Left ventricle myocardium inferior (tissue), 1 donor: ENCODE measurements at places on chromosomes 1 and 21. TPM values are rescaled to one million over a fixed set of nuclear protein-coding genes. Genes with fewer than 3 reads are reported as not detected.

Gene HAO2
- not detected for total RNA-seq

Gene TBCE
- 17.2 TPM for total RNA-seq

DNA sequence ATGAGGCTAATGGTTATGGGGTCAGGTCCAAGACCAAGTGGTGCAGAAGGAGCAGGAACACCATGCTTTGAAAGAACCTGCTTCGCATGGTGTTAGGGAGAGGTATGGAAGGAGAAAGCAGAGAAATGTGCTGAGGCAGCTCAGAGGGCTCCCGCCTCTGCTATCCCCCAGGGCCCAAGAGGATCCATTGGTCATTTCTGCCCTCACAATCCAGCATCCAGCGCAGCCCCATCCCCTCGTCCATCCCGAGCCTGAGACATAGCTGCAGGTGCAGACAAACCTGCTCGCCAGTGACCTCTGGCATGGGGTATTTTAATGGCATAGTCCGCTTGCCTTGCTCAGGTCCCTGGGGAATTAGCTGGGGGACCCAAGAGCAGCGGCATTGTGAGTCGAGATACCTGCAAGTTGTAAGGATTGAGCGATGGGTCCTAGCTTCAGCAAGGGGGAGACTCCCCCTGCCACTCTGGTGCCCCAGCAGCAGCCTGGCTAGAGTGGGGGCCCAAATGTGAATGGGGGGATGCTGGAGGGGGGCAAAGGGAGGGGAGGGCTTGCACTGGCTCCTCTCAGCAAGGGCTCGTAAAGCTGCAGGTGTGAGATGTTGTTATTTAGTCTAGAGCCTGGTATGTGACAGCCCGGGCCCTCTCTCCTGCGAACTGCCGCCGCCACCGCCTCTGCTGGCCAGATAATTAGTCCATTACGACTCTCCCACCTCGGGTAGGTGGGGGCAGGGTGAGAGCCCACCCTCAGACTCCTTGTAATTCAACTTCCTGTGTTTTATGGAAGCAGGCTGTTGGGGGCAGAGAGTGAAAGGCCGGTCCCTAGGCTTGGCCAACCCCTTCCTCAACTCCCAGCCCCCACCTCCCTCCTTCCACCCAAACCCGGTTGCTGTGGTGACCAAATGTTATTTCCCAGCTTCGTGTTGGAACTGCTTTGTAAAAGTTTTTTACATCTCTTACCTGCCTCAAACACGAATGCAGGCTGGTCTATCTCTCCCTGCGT lies 118.8 kb downstream of the RNF220 start:
- peaks cover 21% of the 10 kb centered on the region for H3K27me3 ChIP-seq
- H3K4me3 ChIP-seq = peak overlapping the region; percentile 37
- no peaks in the 10 kb centered on the region for H3K36me3 ChIP-seq
- DNase-seq = no peak
- peaks cover 10% of the 10 kb centered on the region for H3K4me1 ChIP-seq
- H3K27ac ChIP-seq = no peak overlapping the region

Gene CELA3B
- not detected for total RNA-seq

DNA sequence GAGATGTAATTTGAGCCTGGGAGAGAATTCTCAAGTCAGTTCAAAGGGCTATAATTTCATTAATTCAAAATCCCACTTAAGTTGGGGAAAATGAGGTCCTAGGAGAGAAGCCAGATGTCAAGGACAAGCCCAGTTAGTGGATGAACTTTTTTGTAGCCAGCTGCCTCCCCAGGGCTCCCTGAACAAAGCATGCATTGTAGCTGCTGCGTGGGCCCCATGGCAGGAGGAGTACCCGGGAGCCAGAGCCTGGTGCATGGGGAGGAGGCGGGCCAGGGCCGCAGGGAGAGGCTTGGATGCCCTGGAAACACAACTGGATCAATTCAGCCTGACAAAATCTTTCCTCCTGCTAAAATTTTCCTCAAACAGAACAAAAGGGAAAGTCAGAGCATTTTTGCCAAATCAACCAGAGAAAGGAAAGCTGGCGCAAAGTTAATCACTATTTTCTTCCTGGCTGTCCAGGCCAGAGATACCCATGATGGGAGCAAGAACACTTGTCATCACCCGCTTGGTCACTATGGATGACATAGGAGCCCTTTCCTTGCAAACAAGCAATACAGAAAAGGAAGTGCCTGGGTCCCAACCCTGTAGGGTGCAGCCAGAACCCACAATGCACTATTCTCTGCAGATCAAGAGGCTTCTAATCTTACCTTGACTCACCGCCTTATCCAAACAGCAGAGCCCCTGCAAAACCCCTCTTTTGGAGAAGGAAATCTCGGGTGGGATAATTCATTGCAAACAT lies 248.1 kb upstream of the RAB4A start:
- DNase-seq = peak; percentile 40
- peaks cover 20% of the 10 kb centered on the region for H3K4me1 ChIP-seq
- H3K27ac ChIP-seq = no peak overlapping the region
- no peak overlapping the region for H3K4me3 ChIP-seq
- no peaks in the 10 kb centered on the region for H3K36me3 ChIP-seq

GRCh38 chr1:168477792-168478191 lies 66.0 kb downstream of the XCL2 start:
- no peak for DNase-seq
- H3K27me3 ChIP-seq = no peaks in the 10 kb centered on the region
- no peak overlapping the region for H3K4me3 ChIP-seq
- H3K36me3 ChIP-seq = no peaks in the 10 kb centered on the region
- H3K4me1 ChIP-seq = peaks cover 8% of the 10 kb centered on the region
- peak overlapping the region; percentile 40 for H3K27ac ChIP-seq

DNA sequence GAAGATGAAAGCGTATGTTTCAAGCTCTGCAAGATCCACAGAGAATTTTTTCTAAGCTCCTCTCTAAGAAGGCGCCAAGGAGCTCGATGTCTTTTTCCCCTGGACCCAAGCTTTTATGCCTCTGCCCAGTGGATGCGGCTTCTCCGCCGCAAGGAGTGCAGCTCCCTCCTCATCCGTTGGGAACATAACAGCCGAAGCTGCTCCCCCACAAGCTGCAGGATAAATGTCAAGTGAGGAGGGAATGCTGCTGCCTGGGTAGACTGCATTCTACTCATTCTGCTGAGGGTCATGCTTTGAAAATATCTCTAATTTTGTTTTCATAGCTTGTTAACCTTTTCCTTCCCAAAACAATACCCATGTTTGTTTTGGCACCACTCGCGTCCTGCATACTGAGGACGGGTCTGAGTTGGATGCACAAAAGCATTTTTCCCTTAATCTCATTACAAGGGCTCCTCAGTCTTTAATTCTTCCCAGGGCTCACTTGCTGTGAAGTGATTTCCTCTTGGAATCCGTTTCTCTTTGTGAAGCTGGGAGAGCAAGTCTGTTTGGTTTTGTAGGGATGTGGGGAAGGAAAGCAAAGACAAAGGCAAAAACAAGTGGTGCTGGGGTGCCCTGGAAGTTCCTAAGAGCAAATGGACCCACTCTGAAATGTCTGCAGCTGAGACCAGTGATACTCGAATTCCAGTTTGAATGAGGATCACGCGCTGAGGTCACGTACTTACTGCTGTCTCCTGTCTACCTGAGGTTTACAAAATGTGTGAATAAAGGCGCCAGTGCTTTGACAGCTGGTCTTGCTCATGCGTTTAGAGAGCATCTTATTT lies 134.0 kb upstream of the IRF2BP2 start:
- peak overlapping the region; percentile 60 for H3K27ac ChIP-seq
- peak overlapping the region; percentile 32 for H3K4me3 ChIP-seq
- peaks cover 14% of the 10 kb centered on the region for H3K4me1 ChIP-seq
- DNase-seq = no peak

DNA sequence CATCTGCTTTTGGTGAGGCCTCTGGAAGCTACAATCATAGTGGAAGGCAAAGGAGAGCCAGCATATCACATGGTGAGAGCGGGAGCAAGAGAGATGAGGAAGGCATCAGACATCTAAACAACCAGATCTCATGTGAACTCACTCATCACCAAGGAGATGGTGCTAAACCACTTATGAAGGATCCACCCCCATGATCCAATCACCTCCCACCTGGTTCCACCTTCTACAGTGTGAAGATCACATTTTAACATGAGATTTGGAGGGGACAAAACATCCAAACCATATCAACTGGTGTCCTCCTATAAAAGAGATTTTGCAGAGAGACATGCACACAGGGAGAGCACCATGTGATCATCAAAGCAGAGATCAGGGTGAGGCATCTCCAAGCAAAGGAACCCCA lies 578.6 kb downstream of the MATN1 start:
- DNase-seq = no peak
- no peaks in the 10 kb centered on the region for H3K36me3 ChIP-seq
- peaks cover 76% of the 10 kb centered on the region for H3K27me3 ChIP-seq
- no peaks in the 10 kb centered on the region for H3K4me1 ChIP-seq
- no peak overlapping the region for H3K27ac ChIP-seq

GRCh38 chr1:35885961-35886558 lies 3.1 kb downstream of the AGO1 start:
- H3K4me3 ChIP-seq = no peak overlapping the region
- H3K36me3 ChIP-seq = peaks cover 27% of the 10 kb centered on the region
- no peak for DNase-seq
- H3K27me3 ChIP-seq = no peaks in the 10 kb centered on the region
- peaks cover 48% of the 10 kb centered on the region for H3K4me1 ChIP-seq

DNA sequence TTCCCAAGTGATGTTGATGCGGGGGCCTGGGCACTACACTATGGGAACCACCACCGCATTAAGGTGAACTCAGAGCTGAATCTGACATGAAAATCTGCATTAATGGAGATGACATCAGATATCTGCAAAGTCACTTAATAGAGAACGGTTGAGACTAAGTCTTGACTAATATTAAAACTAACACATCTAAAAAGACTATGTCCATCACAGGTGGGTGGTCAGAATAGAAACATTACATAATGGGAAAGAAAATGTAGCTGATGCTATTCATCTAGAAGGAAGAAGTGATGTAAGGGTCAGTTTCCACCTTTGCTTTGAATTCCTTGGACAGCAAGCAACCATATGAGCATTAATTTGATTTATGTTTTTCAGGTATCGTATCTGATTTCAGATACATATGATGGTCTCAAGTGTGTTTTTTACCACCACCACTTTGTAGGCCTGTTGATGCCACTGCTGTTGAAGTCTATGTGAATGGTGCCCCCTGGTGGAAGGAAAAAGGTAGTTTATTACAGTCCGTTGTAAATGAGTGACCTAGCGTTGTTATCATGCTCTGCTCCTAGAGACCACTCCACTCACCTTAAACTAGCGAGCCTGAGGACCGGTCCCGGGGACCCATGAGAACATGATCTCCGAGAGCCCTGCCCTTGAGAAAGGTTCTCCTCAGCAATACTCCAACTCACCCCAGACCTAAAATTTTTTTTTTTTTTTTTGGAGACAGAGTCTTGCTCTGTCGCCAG lies 73.5 kb downstream of the BACH1 start:
- DNase-seq = no peak
- no peak overlapping the region for H3K4me3 ChIP-seq
- peaks cover 7% of the 10 kb centered on the region for H3K4me1 ChIP-seq
- H3K27ac ChIP-seq = no peak overlapping the region
- H3K36me3 ChIP-seq = peaks cover 7% of the 10 kb centered on the region
- H3K27me3 ChIP-seq = no peaks in the 10 kb centered on the region

GRCh38 chr21:33619726-33620125 lies 21.8 kb downstream of the CRYZL1 start:
- H3K27ac ChIP-seq = no peak overlapping the region
- no peak overlapping the region for H3K4me3 ChIP-seq
- DNase-seq = no peak
- H3K4me1 ChIP-seq = no peaks in the 10 kb centered on the region
- no peaks in the 10 kb centered on the region for H3K27me3 ChIP-seq
- H3K36me3 ChIP-seq = peaks cover 63% of the 10 kb centered on the region

Gene SLC1A7
- 0.44 TPM for total RNA-seq

GRCh38 chr1:77538956-77539518 lies 143.4 kb downstream of the ZZZ3 start:
- no peak for DNase-seq
- peak overlapping the region; percentile 54 for H3K27ac ChIP-seq
- peaks cover 12% of the 10 kb centered on the region for H3K4me1 ChIP-seq
- no peaks in the 10 kb centered on the region for H3K36me3 ChIP-seq

DNA sequence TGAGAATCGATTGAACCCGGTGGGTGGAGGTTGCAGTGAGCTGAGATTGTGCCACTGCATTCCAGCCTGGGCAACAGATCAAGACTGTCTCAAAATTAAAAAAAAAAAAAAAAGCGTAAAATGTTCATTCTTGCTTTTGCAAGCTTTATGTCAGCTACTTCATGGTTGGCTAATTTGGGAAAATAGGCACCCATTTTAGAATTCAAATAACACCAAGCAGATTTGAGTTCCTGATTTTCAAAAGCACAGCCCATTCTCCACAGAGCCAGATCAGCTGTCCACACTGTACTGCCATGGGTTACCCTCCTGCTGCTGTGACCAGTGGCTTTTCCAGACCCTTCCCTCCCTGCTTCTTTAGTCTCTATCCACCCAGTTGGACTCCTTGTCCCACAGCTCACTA lies 4.4 kb downstream of the THEM5 start:
- peaks cover 80% of the 10 kb centered on the region for H3K27me3 ChIP-seq
- H3K4me3 ChIP-seq = no peak overlapping the region
- DNase-seq = no peak
- no peak overlapping the region for H3K27ac ChIP-seq
- peaks cover 6% of the 10 kb centered on the region for H3K4me1 ChIP-seq

GRCh38 chr1:118486199-118486598 lies 301.2 kb upstream of the SPAG17 start:
- peaks cover 12% of the 10 kb centered on the region for H3K27me3 ChIP-seq
- H3K4me3 ChIP-seq = no peak overlapping the region
- no peaks in the 10 kb centered on the region for H3K4me1 ChIP-seq
- H3K36me3 ChIP-seq = no peaks in the 10 kb centered on the region

Gene TNFRSF4
- 2.2 TPM for total RNA-seq

DNA sequence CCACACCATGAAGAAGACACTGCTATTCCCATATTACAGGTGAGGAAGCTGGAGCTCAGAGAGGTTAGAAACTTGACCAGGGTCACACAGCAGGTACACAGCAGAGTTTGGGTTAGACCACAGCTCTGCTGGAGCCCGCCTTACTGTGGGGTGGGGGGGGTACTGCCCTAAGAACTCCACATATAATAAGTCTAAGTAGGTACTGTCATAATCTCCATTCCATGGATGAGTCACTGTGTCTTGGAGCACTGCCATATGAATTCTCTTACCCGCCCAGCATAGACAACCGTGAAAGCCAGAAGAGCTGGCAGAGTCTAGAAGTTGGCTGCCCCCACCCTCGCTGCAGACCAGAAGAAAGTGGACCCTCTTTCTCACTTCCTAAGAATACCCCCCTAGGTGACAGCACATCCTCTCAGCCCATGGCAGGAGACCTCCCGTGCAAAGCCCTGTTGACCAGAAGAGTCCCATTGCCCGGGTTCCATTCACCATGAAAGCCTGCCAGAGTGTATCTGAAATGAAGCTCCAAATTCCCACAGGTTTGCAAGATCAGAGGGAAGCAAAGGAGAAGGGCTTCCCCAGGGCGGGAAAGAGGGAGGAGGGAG lies 5.2 kb upstream of the PLA2G2D start:
- H3K4me3 ChIP-seq = no peak overlapping the region
- peaks cover 32% of the 10 kb centered on the region for H3K27me3 ChIP-seq
- no peak for DNase-seq
- peaks cover 11% of the 10 kb centered on the region for H3K4me1 ChIP-seq
- H3K27ac ChIP-seq = no peak overlapping the region
- no peaks in the 10 kb centered on the region for H3K36me3 ChIP-seq

Gene CHIA
- total RNA-seq = not detected

Gene UQCRH
- 1,085 TPM for total RNA-seq
